Thymus (tissue), 14 donors: ENCODE measurements at places on chromosomes 1 and 21. TPM values are rescaled to one million over a fixed set of nuclear protein-coding genes. Genes with fewer than 3 reads are reported as not detected.

DNA sequence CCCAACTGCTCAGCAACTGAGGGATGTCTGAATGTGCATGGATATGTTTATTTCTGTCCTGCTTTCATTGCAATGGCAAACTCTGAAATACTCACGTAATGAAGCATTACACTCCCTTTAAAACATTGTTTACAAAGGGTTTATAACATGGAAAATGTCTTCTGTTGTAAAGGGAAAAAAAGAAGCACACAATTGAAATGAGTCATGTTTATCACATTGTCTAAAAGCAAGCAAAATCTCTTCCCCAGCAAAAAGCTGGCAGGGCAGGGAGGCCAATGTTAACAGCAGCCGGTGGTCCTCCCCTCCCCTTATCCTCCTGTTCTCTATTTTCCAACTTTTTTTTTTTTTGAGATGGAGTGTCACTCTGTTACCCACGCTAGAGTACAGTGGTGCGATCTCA is 3.9 kb upstream of the EFNA1 start:
- no peak for DNase-seq

- no peak for DNase-seq
Observed at GRCh38 chr1:216566641-216567205, 143.5 kb upstream of the USH2A start.

DNA sequence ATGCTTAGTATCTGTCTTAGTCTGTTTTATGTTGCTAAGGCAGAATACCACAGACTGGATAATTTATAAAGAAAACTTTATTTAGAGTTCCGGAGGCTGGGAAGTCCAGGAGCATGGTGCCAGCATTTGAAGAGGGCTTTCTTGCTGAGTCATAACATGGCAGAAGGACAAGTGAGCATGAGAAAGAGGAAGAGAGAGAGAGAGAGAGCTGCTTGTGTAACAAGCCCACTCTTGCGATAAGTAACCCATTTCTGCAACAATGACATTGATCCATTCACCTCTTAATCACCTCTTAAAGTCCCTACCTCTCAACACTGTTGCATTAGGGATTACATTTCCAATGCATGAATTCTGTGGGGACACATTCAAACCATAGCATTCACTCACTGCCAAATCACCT is 11.7 kb upstream of the MYOCOS start:
- DNase-seq, result no peak

DNA sequence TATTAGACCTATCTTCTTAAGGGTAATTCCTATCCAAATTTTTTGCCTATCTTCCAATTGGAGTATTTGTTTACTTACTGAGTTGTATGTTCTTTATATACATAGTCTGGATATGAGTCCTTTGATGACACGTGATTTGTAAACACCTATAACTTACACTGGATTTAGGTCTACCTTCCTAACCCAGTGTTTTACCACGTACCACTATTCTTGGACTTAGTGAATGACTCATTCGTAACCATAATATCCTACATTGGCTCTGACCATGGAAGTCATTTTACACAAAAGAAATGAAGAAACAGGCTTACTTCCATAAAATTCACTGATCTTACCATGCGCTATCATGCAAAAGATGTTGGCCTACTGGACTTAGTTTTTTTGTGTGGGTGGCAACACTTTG is 23.9 kb upstream of the ZZZ3 start:
- no peak for DNase-seq

MEAF6 gene
- 57.4 TPM for total RNA-seq

DNA sequence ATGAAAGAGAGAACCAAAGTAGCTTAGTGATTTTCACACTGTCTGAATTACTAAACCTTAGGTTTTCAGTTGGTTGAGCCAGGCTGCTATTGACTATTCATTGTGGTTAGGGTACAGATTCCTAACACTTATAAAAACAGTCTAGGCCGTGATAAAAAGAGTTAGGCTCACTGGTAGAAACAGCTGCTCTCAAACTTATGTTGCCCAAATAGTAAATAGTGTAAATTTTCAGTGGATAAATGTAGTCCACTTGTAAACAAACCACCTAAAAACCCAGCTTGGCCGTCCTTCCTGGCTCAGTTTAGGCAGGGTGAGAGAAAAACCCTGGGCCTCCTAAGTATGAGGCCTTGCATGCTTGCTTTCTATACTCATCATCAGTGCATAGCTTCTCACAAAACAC is 34.9 kb downstream of the ARID1A start:
- no peak for DNase-seq

DNA sequence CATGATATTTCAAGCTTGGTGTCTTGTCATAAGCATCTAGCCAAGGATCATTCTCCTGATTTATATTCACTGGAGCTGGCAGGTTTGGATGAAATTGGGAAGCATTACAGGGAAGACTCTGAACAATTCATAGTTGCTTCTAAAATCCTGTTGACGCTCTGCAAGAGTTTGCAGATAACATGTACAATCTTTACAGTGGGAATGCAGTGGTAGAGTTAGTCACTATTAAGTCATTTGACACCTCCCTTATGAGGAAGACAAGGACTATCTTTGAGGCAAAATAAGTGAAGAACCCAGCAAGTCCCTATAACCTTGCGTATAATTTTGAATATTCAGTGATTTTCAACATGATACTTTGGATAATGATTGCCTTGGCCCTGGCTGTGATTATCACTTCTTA is 45.3 kb upstream of the CRB1 start:
- DNase-seq, result no peak

CCDC181 gene
- 0.47 TPM for total RNA-seq

MLLT11 gene
- total RNA-seq, result 10.8 TPM

GRCh38 chr1:160081261-160081936 is at the start of gene KCNJ9:
Gene KCNJ9 (plus strand): TSS chr1:160081538. CDS start chr1:160084031, 2,493 bp downstream.
- no peak for DNase-seq

DNA sequence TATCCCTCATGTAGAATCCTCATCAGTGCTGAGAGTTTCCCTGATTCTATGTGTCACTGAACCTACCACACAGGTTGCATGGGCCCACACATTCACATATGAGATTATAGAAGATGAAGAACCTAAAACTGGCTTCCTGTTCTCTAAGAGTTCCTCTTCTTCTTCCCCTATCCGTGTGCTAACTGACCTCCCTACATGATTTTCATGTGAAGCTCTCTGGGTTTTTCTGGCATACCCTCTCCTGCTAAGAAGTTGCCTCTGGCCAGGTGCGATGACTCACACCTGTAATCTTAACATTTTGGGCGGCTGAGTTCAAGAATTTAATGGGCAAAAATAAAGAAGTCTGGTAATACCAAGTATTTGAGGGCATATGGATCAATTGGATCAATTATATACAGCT is 5.5 kb upstream of the CD244 start:
- no peak for DNase-seq

DNA sequence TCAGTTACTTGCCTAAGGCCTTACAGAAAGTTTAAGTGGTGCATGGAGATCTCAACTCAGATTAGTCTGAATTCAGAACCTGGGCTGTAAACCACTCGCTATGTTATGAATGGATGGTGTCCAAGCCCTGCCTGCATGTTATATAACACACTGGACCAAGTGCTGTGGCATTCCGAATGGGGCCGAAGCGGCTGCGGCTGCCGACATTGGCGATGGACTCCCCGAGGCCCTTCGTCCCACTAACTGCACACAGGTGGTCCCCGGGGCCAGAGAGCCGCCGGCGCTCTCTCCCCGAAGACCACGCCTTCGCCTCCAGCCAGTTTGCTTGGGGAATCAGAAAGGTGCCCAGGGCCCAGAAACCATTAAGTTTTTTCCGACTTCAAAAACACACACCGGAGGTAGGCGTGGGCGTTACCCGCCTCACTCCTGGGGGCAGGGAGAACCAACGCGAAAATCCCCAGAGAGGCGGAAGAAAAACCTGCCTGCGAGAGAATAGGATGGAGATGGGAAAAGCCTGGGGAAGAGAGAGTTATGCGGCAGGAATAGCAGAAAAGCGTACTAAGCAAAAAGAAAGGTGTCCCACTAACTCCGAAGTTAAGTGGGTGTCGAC is 579 bp upstream of the TENT5C start:
- DNase-seq, result no peak

DNA sequence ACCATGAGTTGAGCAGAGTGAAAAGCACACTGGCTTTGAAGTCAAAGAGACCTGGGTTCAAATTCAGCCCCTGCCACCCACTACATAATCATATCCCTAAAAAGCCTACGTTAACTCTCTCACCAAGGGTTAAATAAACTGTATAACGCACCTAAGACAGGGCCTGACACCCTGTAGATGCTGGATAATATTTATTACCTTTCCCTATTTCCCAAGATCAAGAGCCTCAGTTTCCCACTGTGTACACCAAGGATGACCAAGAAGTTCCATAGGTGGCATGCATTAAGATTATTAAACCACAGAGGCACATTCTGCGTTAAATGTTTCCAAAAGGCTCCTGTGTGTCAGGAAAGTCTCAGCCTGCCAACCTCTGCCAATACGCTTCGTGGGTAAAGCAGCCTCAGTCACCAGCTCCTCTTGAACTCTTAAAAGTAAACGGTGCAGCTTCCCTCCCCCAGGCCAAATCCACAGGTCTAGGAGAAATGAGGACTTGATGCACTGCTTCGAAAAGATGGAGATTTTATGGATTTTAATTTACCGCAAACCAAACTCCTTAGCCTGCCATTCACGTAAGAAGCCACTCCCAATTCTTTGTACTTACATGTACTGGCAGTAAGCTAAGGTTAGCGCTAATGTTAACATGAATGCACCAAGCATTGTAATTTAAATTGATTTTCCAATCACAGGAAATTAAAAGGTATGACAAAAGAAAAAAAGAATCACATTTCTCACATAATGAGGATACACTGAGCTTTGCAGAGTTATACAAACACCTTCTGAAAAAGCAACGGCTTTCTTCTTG is 2.6 kb downstream of the USP24 start:
- DNase-seq, result no peak

NCAM2 gene
- 0.52 TPM for total RNA-seq
